Large intestine (tissue), 12 donors: ENCODE measurements at places on chromosomes 7 and 10. TPM values are rescaled to one million over a fixed set of nuclear protein-coding genes. Genes with fewer than 3 reads are reported as not detected.
A peak's percentile ranks its signal among the peaks of the same experiment; 100 is the strongest.

GRCh38 chr7:2116989-2117591, 115.7 kb downstream of the MAD1L1 start:
- DNase-seq: no peak

- DNase-seq: no peak
Measured at GRCh38 chr7:107078517-107078966, 34.0 kb downstream of the PRKAR2B start.

Gene SYT15
- 2.5 TPM for polyA plus RNA-seq

GRCh38 chr10:116461680-116462079, 34.0 kb downstream of the PNLIPRP3 start:
- no peak for DNase-seq

GRCh38 chr7:114939484-114940097, 17.7 kb downstream of the MDFIC start:
- no peak for DNase-seq

DNA sequence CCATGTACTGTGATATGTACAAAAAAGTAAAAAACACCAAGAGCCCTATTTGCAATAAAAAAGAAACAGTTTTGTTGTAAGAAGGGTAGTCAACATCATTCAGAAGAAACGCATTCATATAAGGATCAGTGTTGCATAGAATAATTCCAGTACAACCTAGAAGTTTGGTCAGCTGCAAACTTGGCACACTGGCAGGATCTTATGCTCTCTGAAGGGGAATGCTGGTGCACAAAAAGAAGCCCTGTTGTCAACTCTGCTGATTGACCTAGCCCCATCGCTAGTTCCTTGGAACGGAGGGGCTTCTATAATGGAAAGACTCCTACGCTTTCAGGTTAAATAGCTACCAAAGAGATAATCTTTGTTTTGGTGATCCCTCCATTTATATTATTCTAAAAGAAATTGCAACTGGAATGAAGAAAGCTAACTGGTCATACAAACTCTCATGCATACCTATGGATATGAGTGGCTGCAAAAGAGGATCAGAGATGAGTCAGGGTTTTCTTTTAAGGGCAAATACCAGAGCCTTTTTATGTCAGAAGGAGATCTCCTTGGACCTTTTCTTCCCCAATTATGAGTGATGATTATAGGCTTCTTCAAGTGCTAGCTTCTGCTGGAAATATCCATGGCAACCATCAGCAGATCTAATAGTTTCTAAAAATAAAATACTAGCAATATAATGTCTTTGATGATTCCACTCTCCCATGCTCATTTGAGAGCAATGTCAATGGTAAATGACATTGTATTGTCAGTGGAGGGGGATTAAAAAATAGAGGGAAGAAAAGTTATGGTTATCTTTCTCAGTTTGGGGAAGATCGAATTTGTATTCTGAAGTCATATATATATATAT, 312.4 kb upstream of the CACNA2D1 start:
- no peak for DNase-seq

Gene DNAH11
- 0.40 TPM for polyA plus RNA-seq

Gene OR2A7
- 16.7 TPM for polyA plus RNA-seq

DNA sequence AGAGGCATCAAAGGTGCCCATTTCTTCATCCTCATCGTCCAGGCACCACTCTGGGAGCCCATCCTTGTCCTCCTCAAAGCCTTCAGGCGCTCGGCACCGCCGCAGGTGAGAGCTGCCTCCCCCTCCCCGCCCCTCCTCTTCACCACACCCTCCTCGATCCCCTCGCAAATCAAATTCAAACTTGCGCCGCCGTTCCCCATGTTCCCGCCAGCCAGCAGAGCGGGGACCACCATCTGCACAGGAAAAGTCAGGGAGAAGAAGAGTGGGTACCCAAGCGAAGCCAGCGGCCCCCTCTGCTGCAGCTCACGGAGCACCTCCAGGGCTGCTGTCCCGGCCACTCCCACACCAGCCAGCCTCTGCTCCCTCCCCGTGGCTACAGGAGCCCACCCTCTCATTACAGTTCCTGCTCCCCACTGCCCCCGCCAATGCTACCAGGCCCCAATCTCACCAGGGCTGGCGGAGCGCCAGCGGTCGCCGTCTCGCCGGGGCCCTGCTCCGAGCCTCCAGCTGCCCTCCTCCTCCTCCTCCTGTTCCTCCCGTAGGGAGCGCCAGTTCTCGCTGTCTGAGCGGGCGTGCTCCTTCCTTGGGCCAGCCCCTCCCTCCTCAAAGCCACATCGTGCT, 7.7 kb downstream of the GIGYF1 start:
- no peak for DNase-seq

Gene TRPV5
- polyA plus RNA-seq: 0.73 TPM

GRCh38 chr7:40057292-40057691, 77.1 kb downstream of the MPLKIP start:
- peak; percentile 5 for DNase-seq

- no peak for DNase-seq
Measured at GRCh38 chr7:13104128-13104527, 416.7 kb downstream of the ARL4A start.

GRCh38 chr10:132412316-132413192, 15.6 kb downstream of the PWWP2B start:
- DNase-seq: no peak

DNA sequence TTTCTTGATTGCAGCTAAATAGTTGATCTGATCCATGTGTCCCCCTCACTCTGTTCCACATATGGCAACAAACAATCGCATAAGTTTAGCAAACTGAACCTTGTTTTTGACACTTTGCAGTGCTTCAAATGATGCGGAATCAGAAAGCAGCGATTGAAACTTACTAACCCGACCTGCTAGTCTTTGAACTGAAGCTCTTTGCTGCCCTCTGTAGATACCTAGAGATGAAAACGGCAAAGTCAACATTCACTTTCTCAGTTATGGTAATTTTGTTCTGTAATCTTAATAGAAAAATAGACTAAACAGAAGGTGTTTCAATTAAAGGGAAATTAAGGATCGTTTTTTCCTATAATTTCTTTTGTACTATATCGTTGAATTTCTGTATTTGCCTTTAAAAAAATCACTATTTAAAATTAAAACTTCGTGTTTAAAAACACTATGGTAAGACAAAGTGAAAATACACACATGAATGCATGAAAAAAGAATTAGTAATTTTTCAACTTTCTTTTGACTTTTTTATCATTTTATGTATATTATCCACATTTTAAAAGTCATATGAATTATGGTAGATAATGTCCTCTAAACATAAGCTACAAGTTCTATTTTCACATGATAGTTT, 276.5 kb downstream of the MAGI2 start:
- peak; percentile 14 for DNase-seq

DNA sequence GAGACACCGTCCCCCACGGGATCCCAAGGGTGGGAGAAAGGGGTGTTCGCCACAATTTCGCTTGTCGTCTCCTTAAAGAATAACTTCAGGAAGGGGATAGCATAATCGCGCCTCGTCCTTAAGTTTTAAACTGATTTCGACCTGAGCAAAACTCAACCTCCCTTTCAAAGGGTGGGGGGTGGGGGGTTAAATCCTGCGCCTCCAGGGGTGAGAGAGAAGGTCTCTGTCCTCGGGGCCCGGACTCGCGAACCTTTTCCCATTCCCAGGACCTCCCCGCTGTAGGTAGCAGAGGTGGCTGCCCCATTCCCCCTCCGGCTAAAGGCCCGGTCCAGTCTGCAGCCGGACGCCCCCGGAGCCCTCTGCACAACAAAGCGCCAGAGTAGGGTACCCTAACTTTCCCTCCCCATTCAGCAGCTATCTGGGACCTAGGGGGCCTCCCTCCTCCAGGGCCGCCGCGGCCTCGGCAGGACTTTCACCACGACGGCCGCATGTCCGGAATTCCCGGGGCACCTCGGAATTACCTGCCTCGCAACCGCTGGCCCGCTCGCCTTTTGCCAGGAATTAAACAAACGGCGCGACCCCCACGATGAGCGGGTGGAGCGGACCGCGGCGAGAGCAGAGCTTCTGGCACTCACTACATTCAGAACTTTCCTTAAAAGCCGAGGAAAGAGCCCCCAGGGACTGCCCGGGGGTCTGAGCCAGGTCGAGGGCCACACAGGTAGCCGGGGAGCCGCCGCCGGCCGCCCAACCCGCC, 1.7 kb downstream of the CDK6 start:
- no peak for DNase-seq

Gene UBTD1
- 4.1 TPM for polyA plus RNA-seq

DNA sequence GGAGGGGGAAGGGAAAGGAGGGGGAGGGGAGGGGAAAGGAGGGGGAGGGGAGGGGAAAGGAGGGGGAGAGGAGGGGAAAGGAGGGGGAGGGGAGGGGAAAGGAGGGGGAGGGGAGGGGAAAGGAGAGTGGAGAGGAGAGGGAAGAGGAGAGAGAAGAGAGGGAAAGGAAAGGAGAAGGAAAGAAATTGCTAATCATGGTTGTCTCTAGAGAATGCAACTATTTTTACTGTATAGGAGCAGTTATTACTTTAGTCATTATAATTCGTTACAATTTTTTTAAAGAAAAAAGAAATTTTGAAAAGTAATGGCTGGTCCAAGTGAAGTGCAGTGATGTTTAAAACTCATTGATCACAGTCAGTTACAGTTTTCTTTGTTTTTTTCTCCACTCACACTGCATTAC, 24.5 kb downstream of the SLC25A16 start:
- DNase-seq: no peak

Gene CPA2
- polyA plus RNA-seq: 28.4 TPM

- DNase-seq: no peak
Measured at GRCh38 chr10:110171032-110171431, 36.4 kb upstream of the MXI1 start.

DNA sequence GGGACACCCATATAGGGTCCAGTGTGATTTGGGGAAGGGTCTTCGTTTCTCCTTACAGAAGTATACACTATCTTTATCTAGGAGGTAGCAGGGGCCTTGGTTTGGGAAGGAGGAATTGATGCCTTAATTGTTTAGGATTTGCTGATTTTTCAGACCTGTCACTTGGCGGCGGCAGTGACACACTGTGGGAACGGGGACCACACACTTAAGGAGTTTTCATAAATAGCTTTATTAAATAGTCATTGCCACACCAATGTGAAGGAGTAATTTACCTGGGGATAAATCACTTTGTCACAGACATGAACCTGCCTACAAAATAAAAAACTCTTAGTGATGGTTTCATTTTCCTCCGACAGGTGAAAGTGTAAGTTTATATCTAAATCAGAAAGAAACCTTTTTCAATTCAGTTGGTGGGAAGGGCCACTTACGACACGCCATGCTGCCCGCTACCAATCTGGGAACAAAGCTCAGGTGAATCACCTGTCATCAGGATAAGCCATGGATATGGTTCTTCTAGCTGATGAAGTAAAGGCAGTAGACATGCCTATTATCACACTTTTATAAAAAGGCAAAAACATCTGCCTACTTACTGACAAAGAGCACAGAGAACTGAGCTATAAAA, 12.3 kb upstream of the ENO4 start:
- peak; percentile 68 for DNase-seq

GRCh38 chr7:114209968-114210367, 204.6 kb upstream of the FOXP2 start:
- no peak for DNase-seq

Gene PRR15
- polyA plus RNA-seq: 70.8 TPM

Gene SKAP2
- 31.2 TPM for polyA plus RNA-seq
